ENCODE measurements at places on chromosomes 13 and 19. TPM values are rescaled to one million over a fixed set of nuclear protein-coding genes. Genes with fewer than 3 reads are reported as not detected.

Gene FAM124A
- 0.57 TPM for total RNA-seq

GRCh38 chr19:33628921-33629825 is 7.4 kb downstream of the CHST8 start:
- no peak overlapping the region for H3K27ac ChIP-seq
- H3K4me3 ChIP-seq = no peak overlapping the region
- no peaks in the 10 kb centered on the region for H3K4me1 ChIP-seq
- H3K36me3 ChIP-seq = no peaks in the 10 kb centered on the region

- peak overlapping the region; percentile 54 for H3K4me3 ChIP-seq
- peak; percentile 49 for DNase-seq
- peaks cover 7% of the 10 kb centered on the region for H3K27me3 ChIP-seq
- peak overlapping the region; percentile 84 for H3K27ac ChIP-seq
These were observed 2.6 kb upstream of the SPACA6 start for GRCh38 chr19:51690454-51691073.

GRCh38 chr19:43759515-43759914 is 4.8 kb upstream of the SMG9 start:
- no peak for DNase-seq
- peaks cover under 1% of the 10 kb centered on the region for H3K4me1 ChIP-seq
- no peak overlapping the region for H3K27ac ChIP-seq
- H3K4me3 ChIP-seq = no peak overlapping the region
- H3K36me3 ChIP-seq = no peaks in the 10 kb centered on the region

GRCh38 chr13:98917116-98917515 is 60.7 kb downstream of the DOCK9 start:
- H3K4me3 ChIP-seq = no peak overlapping the region
- H3K4me1 ChIP-seq = no peaks in the 10 kb centered on the region
- H3K36me3 ChIP-seq = no peaks in the 10 kb centered on the region
- DNase-seq = no peak

- H3K27me3 ChIP-seq = no peaks in the 10 kb centered on the region
- H3K36me3 ChIP-seq = no peaks in the 10 kb centered on the region
- no peak overlapping the region for H3K27ac ChIP-seq
- H3K4me1 ChIP-seq = no peaks in the 10 kb centered on the region
These were observed 90.6 kb downstream of the KL start for GRCh38 chr13:33106656-33107360.

- no peaks in the 10 kb centered on the region for H3K4me1 ChIP-seq
- H3K27me3 ChIP-seq = no peaks in the 10 kb centered on the region
- DNase-seq = no peak
- H3K4me3 ChIP-seq = no peak overlapping the region
- H3K27ac ChIP-seq = no peak overlapping the region
These were observed 131.2 kb downstream of the IRS2 start for GRCh38 chr13:109655206-109655600.

GRCh38 chr19:8398311-8398771 is 8.2 kb downstream of the RAB11B start:
- no peaks in the 10 kb centered on the region for H3K4me1 ChIP-seq
- no peak overlapping the region for H3K4me3 ChIP-seq
- H3K27ac ChIP-seq = no peak overlapping the region
- peaks cover 7% of the 10 kb centered on the region for H3K36me3 ChIP-seq
- H3K27me3 ChIP-seq = no peaks in the 10 kb centered on the region

- H3K4me1 ChIP-seq = peaks cover 4% of the 10 kb centered on the region
- DNase-seq = no peak
- no peaks in the 10 kb centered on the region for H3K36me3 ChIP-seq
- peak overlapping the region; percentile 41 for H3K27ac ChIP-seq
- no peaks in the 10 kb centered on the region for H3K27me3 ChIP-seq
- peak overlapping the region; percentile 95 for H3K4me3 ChIP-seq
These were observed 823 bp upstream of the ZNF567 start for GRCh38 chr19:36686365-36687213.
